IPS DF 6.9 (cell line): ENCODE measurements at places on chromosomes 1 and 21.

DNA sequence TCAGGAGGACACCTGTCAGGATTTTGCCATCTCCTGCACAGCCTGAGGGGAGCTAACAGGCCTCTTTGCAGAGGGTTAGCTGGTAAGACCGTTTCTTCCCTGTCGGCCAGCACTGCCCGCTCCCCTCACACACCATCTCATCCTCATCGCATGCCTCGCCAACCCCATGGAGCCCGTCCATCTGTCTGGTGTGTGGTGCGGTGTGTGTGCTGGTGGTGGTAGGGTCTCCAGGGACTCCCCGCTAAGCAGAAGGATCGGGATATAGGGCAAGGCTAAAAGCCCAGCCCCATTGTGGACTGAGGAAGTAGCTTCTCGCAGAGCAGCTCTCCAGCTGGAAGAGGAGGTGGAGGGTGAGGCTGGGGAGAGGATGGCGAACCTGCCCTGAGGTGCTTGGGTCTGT, 6.8 kb upstream of the SFN start:
- no peak for DNase-seq

DNA sequence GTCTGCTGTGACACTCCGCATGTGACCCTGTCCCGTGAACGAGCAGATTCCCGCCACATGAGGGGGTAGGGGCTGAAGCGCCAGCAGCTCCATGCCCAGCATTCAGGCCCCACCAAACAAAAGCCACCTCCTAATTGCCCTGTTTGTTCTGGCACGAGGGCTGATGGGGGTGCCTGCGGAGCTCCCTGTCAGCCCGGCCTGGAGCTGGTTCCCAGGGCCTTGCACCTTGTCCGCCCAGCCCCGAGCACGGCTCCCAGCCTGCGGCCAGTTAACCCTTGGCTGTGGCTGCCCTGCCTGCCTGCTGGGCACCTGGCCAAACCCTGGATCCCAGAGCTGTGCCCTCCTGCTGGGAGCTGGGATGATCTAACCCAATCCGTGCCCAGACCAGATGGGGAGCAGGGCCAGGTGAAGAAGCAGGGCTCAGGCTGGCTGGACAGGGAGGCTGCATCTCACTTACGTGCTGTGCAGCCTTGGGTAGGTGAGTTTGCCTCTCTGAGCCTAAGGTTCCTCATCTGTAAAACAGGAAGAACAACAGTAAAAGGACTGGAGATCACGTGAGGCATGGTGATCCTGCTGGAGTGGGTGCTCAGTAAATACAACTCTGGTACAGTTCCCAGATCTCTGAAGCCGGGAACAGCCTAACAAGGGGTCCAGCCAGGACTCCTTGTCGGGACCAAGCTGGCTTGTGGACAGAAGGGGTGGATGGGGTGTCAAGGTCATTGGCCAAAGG, 110.9 kb upstream of the IFFO2 start:
- no peak for DNase-seq

- DNase-seq, result no peak
These were observed 12.1 kb downstream of the BSND start for GRCh38 chr1:55010887-55011217.

- DNase-seq, result peak; percentile 45
These were observed 37.0 kb downstream of the CAPN8 start for GRCh38 chr1:223628233-223629125.

DNA sequence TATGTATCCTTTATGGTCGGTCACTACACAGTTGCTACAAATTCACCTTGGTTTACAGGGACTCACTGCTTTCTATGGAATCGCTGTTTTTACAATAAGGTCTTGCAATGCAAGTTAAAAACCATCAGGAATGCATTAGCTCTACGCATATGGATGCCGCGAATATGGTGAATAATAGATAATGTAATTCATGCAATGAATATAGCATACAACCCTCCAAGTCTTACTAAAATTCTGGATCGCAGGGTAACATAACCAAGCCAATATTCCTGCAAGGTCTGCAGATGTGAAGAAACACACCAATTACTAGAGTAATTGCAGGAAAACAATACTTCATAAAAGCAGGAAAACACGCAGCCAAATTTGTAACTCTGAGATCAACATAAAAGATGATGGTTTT, 75.6 kb upstream of the BACE2 start:
- DNase-seq, result no peak

- DNase-seq, result no peak
These were observed 52.3 kb downstream of the GRIK3 start for GRCh38 chr1:36981771-36982622.

- DNase-seq, result no peak
These were observed 7.1 kb downstream of the PRRX1 start for GRCh38 chr1:170670802-170671628.

DNA sequence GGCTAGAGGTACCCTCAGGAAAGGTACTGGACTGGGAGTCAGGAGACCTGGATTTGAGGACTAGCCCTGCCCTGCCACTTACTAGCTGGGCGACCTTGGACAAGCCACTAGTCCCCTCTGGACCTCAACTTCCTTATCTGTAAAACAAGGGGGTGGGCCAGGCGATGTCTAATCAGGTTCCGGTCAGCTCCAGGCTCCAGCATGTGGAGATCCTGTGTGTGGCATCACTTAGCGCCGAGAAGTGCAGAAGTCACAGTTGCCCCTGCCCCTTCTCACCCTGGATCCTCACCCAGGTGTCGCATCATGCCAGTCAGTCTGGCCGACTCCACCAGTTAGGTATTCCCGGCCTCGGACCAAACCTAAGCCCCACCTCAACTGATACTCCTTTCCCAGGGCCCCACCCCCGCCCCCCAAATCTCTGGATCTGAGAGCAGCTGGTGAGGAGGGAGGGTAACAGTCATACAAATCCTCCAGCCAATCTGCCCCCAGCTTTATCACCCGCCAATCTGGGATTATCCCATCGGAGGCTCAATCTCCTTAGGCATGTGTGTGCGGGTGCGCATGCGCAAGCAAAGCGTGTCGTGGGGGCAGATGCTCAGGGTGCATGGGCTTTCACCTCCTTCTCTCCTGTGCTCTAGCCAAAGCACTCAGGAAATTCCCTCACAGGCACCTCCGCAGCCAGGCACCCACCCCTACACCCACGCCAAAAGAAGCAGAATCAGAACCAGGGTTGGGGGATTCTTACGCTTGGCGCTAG, 5.4 kb downstream of the CELF3 start:
- DNase-seq, result no peak

DNA sequence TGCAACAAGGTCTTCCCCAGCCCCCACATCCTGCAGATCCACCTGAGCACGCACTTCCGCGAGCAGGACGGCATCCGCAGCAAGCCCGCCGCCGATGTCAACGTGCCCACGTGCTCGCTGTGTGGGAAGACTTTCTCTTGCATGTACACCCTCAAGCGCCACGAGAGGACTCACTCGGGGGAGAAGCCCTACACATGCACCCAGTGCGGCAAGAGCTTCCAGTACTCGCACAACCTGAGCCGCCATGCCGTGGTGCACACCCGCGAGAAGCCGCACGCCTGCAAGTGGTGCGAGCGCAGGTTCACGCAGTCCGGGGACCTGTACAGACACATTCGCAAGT, 3.8 kb downstream of the ZBTB18 start:
- no peak for DNase-seq
